ENCODE measurements at places on chromosomes 3 and 15.
A peak's percentile ranks its signal among the peaks of the same experiment; 100 is the strongest.

- ATAC-seq = no peak
These were observed 38.7 kb upstream of the ARID3B start for GRCh38 chr15:74502301-74502700.

- ATAC-seq = no peak
These were observed 61.2 kb upstream of the DNAJC19 start for GRCh38 chr3:181050738-181051137.

DNA sequence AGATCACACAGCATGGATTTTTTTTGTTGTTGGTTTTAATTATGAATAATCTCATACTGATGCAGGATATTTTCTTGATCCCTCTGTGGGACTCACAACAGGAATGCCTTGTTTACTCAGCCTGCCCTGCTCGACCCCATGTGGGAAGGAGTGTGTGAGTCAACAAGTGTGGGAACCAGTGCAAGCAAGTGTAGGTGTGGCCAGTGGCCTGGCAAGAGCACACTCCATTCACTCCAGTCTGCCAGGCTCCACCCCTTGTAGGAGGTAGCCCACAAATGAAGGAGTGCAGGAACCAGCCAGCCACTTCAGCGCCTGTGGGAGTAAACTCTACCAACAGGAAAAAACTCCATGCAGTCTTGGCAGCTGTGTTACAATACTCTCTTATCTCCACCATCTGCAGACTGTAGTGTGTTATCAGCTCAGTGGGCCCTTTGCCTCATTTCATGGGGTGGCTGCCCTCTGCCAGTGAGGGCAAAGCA lies 393.6 kb downstream of the OTOL1 start:
- peak; percentile 100 for ATAC-seq

GRCh38 chr15:65423150-65423975 lies 616 bp upstream of the IGDCC4 start:
- no peak for ATAC-seq

- no peak for ATAC-seq
These were observed 656.6 kb upstream of the GOLIM4 start for GRCh38 chr3:168752339-168752738.
